Progenitor cell of endocrine pancreas (in vitro differentiated cells): ENCODE measurements at places on chromosomes 13 and 19. TPM values are rescaled to one million over a fixed set of nuclear protein-coding genes. Genes with fewer than 3 reads are reported as not detected.

The NXNL1 gene
- total RNA-seq, result not detected in 2 replicates

The FGF14 gene
- 4.6 and 5.0 TPM in 2 replicates for total RNA-seq

The XAB2 gene
- 38.8 and 40.3 TPM in 2 replicates for total RNA-seq

The ZNF439 gene
- total RNA-seq, result 2.0 and 2.5 TPM in 2 replicates

The NANOS3 gene
- 9.5 and 10.5 TPM in 2 replicates for total RNA-seq

The ANGPTL8 gene
- total RNA-seq, result not detected in 2 replicates

The SPATA13 gene
- total RNA-seq, result 32.5 and 35.8 TPM in 2 replicates

The ZDHHC20 gene
- 110 and 113 TPM in 2 replicates for total RNA-seq

The ZNF329 gene
- 15.3 and 17.0 TPM in 2 replicates for total RNA-seq

The MTIF3 gene
- 50.6 and 54.4 TPM in 2 replicates for total RNA-seq

The AKT2 gene
- total RNA-seq, result 200 TPM in 2 replicates

The SMIM17 gene
- 0.72 and 0.80 TPM in 2 replicates for total RNA-seq

The MIA gene
- 4.6 and 8.5 TPM in 2 replicates for total RNA-seq

The TEX101 gene
- total RNA-seq, result not detected in 2 replicates

The KIR2DL1 gene
- not detected in 2 replicates for total RNA-seq

The PGLYRP1 gene
- total RNA-seq, result not detected in 2 replicates

The ZNF563 gene
- 1.6 and 2.0 TPM in 2 replicates for total RNA-seq

The C19orf38 gene
- 0.31 and 0.33 TPM in 2 replicates for total RNA-seq

The B3GNT8 gene
- 4.4 and 4.6 TPM in 2 replicates for total RNA-seq

The ZSCAN5B gene
- not detected in 2 replicates for total RNA-seq

The ZNF560 gene
- total RNA-seq, result not detected in 2 replicates

The ELSPBP1 gene
- not detected in 2 replicates for total RNA-seq

The PDX1 gene
- total RNA-seq, result 260 and 303 TPM in 2 replicates

The PRX gene
- total RNA-seq, result 0.96 and 1.2 TPM in 2 replicates

The TGFB1 gene
- 4.3 and 5.5 TPM in 2 replicates for total RNA-seq

The TBXA2R gene
- not detected in 2 replicates for total RNA-seq

The TDRD12 gene
- total RNA-seq, result 0.29 and 0.33 TPM in 2 replicates

The IGFL3 gene
- not detected in 2 replicates for total RNA-seq

The MBD3L2 gene
- total RNA-seq, result not detected in 2 replicates

The FLT1 gene
- 0.81 and 1.2 TPM in 2 replicates for total RNA-seq

The KLK15 gene
- not detected in 2 replicates for total RNA-seq

The ZNF304 gene
- 11.8 TPM in 2 replicates for total RNA-seq

The TMEM238 gene
- total RNA-seq, result 5.0 and 5.6 TPM in 2 replicates
